Testis (tissue), 5 donors: ENCODE measurements at places on chromosomes 5 and 9. TPM values are rescaled to one million over a fixed set of nuclear protein-coding genes. Genes with fewer than 3 reads are reported as not detected.
A peak's percentile ranks its signal among the peaks of the same experiment; 100 is the strongest.

Gene SEMA4D
- 53.1 TPM for total RNA-seq

Gene CDX1
- total RNA-seq = 5.2 TPM

Gene PCDH12
- 2.0 TPM for total RNA-seq

GRCh38 chr9:99336005-99336404, 113.9 kb downstream of the SEC61B start:
- DNase-seq = no peak

DNA sequence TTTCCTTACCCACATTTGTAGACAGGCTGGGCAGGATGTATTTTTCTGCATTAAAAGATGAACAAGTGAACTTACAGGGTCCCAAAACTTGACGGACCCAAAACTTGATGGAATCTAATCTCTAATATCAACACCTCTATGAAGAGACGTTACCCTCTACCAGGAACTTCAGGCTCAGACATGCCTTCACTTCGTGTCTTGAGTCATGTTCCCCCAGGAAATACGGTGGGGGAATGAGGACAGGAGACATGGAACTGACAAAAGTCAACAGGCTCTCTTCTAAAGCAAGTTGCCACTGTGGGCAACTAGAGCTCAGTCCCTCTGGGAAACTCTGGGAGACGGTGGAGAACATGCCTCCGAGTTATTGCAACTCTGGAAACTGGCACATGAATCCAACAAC, 196.1 kb downstream of the PAPPA start:
- no peak for DNase-seq

Gene GPR150
- 0.87 TPM for total RNA-seq

- DNase-seq = no peak
Measured at GRCh38 chr9:19441730-19442129, 32.9 kb downstream of the ACER2 start.

DNA sequence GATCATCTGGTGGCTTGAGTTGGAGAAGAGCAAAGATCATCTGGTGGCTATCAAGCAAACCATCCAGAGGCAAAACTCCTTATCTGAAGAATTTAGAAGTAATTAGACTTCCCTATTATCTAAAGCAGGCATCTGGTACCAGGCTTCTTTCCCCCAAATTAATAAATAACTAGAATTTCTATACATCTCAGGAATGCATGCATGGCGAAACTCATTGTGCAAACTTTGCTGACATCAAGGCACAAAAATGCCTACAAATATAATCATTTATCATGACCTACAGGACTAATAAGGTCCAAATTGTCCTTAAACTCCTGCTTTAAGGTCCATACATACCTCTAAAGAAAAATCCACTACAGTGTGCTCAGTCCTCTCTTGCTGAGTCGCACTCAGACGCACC, 6.0 kb downstream of the OR13D1 start:
- no peak for DNase-seq

Gene CCDC171
- total RNA-seq = 30.2 TPM

GRCh38 chr9:30765318-30765717, 1619.1 kb upstream of the ACO1 start:
- DNase-seq = no peak

DNA sequence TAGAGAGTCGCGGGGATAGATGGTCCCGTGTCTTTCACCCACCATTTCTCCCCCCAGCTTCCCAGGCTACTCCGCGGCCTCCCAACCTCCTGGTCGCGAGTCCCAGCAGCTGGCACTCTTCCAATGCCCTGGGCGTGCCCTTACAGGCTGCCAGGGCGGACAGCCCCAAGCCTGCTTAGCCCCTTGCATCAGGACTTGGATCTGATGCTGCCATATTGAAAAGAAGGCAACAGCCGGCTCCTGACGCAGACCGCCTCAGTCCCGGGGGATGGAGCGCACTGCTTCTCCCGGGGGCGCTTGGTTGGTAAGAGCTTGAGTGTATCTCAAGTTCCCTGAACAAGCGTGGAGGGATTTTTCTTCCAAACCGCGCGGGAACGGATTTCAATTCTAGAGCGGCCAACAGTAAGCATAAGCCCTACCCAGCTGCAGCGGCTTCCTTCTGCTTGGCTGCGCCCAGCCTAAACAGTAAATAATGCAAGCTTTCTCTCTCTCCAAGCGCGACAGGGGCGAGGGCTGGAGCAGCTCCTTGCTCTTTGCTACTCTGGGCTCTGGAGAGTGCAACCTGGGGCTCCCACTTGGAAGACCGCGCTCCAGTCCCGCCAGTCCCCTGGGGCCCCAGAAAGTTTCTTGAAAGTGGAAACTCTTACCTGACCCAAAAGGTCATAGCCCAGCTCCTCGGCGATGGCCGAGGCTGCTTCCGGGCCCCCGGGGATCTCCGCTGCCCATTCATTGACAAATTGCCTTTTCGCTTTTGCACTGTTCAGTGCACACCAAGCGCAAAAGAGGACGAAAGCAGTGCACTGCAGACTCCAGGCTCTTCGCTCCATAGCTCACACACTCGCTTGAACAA, 607 bp downstream of the PCSK1 start:
- DNase-seq = no peak

Gene DOCK8
- total RNA-seq = 51.4 TPM

DNA sequence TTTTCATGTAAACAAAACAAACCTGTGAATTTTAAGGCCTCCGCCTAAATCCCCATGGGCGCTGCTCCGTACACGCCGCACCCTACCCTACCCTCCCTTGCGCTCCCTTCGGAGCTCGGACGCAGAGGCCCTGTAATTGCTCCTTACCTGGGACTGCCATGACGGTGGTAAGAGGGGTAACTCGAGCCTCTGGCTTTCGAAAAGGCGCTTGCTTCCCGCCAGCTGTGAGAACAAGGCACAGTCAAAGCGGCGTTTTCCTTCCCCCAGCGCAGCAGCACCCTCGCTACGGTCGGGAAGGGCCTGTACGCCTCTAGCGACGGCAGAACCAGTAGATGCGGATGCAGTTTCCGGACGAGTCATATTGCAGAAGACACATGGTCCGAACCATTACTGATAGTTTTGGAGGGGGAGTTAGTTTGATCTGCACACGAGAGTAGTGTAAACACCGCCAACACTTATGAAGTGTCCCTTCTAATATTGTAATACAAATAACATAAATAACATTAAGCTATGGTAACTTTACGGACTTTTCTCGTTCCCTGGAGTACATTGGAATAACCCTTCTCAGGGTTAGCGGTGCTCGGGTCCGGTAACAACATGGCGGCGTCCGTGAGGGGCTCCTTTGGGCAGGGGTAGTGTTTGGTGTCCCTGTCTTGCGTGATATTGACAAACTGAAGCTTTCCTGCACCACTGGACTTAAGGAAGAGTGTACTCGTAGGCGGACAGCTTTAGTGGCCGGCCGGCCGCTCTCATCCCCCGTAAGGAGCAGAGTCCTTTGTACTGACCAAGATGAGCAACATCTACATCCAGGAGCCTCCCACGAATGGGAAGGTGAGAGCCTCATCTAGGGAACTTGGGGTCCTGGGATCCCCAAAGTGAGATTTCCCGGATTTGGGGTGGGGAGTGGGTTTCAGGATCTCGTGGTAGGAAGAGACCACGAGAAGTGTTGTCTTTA, at the start of the genes CWC27 and SREK1IP1:
TSS of gene CWC27 (plus strand) at position 573 of the 955 bp plus-strand sequence. CDS start at position 790, 217 bp downstream.
TSS of gene SREK1IP1 (minus strand) at position 334 of the 955 bp plus-strand sequence. CDS start at position 160, 174 bp downstream.
- peak; percentile 86 for DNase-seq
